ENCODE measurements at places on chromosomes 13 and 19. TPM values are rescaled to one million over a fixed set of nuclear protein-coding genes. Genes with fewer than 3 reads are reported as not detected.

The PODNL1 gene
- 1.4 TPM for total RNA-seq

GRCh38 chr19:18717601-18718000 is 34.1 kb downstream of the CRTC1 start:
- H3K4me3 ChIP-seq = no peak overlapping the region
- no peaks in the 10 kb centered on the region for H3K4me1 ChIP-seq
- H3K27ac ChIP-seq = no peak overlapping the region
- no peaks in the 10 kb centered on the region for H3K27me3 ChIP-seq
- DNase-seq = no peak
- H3K36me3 ChIP-seq = no peaks in the 10 kb centered on the region

DNA sequence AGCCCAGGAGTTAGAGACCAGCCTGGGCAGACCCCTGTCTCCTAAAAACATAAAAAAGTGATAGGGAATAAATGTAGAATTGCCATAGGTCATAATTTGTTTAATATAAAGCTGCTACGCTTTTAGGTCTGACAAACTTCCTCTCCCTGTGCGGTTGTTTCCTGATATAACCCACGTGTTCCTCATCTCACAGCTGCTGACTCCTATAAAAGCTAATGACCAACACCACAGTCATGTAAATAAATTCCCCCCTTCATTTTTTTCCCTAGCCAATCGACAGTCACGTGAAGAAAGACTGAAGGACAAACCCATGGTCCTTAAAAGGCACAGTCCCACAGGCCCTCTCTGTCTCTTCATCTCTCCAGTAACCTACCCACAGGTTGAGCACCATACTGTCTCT is 27.5 kb downstream of the ZNF266 start:
- no peak overlapping the region for H3K4me3 ChIP-seq
- H3K36me3 ChIP-seq = no peaks in the 10 kb centered on the region
- no peak overlapping the region for H3K27ac ChIP-seq
- no peaks in the 10 kb centered on the region for H3K4me1 ChIP-seq
- H3K27me3 ChIP-seq = no peaks in the 10 kb centered on the region

- no peaks in the 10 kb centered on the region for H3K36me3 ChIP-seq
- no peaks in the 10 kb centered on the region for H3K27me3 ChIP-seq
- no peak for DNase-seq
- H3K4me1 ChIP-seq = peaks cover 2% of the 10 kb centered on the region
These were observed at the start of gene FGF14 for GRCh38 chr13:102401766-102402165. TSS of gene FGF14 (minus strand) at chr13:102402048.

DNA sequence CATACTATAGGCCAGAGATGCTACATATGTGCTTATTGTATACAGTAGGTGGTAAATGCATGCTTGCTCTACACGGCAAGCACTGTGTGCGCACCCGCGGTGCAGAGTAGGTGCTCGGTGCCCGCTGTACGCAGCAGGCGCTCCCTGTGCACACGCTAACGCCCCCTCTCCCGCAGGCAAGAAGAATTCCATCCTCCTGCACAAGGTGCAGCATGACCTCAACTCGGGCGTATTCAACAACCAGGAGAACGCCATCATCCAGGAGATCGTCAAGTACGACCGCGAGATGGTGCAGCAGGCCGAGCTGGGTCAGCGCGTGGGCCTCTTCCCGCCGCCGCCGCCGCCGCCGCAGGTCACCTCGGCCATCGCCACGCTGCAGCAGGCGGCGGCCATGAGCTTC is 17.7 kb downstream of the POLRMT start:
- H3K4me1 ChIP-seq = peaks cover 5% of the 10 kb centered on the region
- no peaks in the 10 kb centered on the region for H3K36me3 ChIP-seq
- H3K27me3 ChIP-seq = no peaks in the 10 kb centered on the region
- H3K27ac ChIP-seq = no peak overlapping the region
- H3K4me3 ChIP-seq = no peak overlapping the region

DNA sequence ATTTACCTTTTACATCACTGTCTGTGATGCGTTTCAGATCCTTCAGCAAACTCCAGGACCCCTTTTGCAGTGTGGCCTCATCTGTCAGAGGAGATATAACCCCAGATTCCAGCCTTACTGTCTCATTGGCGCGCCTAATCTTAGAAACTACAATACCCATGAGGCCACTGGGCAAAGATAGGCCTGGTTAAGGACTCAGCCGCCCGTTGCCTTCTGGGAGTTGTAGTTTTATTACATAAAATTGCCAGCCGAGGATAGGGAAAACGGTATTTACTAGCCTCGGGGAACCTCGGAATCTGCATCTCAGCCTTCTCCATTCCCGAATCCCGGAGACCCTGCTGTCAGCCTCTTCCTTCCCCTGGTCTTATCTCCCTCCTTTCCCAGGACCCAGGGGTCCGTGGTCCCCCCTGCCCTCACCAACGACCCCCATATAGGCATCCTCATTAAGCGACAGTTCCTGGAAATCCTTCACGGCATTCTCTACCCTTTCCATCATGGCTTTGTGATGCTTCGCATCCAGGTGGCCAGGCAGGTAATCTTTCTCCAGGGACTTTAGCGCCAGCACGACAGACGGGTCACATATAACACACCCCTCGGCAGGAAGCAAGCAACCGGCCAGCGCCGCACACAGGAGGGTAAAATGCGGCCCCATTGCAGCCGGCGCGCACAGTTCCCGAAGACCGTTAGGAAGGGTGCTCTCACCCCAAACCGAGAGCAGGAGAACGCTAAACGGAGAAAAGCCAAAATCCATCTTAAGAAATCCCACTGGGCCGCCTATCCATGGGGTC is 1.3 kb downstream of the IZUMO1 start:
- H3K36me3 ChIP-seq = no peaks in the 10 kb centered on the region
- H3K4me1 ChIP-seq = peaks cover 2% of the 10 kb centered on the region
- no peaks in the 10 kb centered on the region for H3K27me3 ChIP-seq
- no peak overlapping the region for H3K27ac ChIP-seq
- H3K4me3 ChIP-seq = no peak overlapping the region
- DNase-seq = no peak

DNA sequence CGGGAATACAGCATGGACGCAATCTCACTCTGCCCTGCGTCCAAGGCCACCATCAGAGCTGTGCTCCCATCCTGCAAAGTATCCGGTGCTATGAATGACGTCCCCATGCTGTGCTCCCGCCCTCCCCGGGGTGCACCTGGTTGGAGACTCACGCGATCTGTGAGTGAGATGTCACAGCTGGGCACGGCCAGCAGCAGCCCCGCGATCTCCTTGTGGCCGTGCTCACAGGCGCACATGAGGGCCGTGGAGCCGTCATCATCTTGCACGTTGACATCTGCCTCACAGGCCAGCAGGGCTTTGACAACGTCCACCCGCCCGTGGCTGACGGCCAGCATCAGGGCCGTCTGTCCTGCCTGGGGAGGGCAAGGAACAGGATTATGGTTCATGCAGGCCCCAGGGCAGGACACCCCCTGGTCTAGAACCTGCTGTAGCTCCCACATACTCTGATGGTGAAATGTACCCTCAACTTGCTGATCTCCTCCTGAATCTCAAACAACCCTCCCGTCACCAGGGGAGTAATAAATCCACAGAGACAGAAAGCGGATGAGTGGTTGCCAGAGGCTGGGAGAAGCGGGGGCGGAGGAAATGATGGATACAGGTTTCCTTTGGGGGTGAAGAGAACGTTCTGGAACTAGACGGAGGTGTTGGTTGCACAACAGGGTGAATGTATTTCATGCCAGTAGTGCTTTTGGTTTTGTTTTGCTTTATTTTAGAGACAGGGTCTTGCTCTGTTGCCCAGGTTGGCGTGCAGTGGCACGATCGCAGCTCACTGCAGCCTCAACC is 14.5 kb upstream of the SPC24 start:
- H3K36me3 ChIP-seq = no peaks in the 10 kb centered on the region
- H3K4me1 ChIP-seq = peaks cover 10% of the 10 kb centered on the region
- H3K27me3 ChIP-seq = no peaks in the 10 kb centered on the region

DNA sequence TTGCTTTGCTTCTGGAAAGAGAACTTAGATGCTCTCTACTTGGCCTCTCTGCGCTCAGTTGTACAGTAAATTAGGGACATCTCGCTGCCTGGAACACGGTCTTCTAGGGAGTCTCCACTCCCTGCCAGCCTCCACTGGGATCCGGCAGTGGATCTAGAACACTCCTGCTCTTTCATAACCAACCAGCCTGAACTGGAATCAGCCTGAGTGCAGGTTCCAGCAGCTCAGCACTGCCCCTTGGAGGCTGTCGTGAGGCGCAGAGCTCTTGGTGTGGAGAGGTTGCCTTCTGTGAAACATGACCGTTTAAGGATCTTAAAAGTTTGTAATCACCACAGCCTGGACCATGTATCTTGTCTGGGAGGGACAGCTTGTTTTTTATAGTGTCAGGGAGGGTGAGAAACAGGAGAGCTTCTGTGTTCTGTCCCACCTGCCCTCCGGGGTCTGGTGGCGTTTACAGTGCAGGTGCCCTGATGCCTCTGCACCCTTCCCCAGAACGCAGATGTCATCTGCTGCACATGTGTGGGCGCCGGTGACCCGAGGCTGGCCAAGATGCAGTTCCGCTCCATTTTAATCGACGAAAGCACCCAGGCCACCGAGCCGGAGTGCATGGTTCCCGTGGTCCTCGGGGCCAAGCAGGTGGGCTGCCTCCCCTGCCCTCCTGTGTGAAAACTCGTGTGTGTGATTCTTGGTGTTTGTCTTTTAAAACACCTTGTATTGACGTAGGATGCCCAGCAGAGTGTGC is 24.8 kb downstream of the UPF1 start:
- DNase-seq = no peak
- no peaks in the 10 kb centered on the region for H3K27me3 ChIP-seq
- no peaks in the 10 kb centered on the region for H3K4me1 ChIP-seq
- no peak overlapping the region for H3K4me3 ChIP-seq

GRCh38 chr19:30226464-30227011 is 145.6 kb upstream of the ZNF536 start:
- no peak for DNase-seq
- H3K27me3 ChIP-seq = no peaks in the 10 kb centered on the region
- peaks cover 13% of the 10 kb centered on the region for H3K4me1 ChIP-seq
- H3K4me3 ChIP-seq = peak overlapping the region; percentile 22
- no peaks in the 10 kb centered on the region for H3K36me3 ChIP-seq
- H3K27ac ChIP-seq = no peak overlapping the region

DNA sequence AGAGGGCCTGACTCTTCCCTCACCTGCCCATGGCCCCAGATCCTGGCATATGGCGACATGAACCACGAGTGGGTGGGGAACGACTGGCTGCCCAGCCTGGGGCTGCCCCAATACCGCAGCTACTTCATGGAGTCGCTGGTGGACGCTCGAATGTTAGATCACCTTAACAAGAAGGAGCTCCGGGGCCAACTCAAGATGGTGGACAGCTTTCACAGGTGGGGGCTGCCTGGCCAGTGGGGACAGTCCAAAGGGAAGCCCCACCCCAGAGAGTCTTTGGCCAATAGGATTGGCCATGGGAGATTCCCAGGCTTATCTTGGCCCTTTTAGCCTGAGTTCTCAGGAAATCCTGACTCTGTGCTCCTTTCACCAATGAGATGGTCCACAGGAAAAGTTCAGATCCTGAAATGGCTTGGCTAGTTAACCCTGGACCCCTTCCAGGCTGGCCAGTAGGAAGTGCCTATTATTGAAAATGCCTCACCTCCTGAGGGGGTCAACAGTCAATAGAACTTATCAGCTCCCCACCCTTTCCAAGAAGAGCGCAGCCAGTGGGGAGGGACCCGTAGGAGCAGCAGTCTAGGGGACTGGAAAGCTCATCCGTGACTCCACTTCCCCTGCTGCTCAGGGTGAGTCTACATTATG is 7.0 kb downstream of the HRC start:
- H3K36me3 ChIP-seq = no peaks in the 10 kb centered on the region
- H3K27me3 ChIP-seq = no peaks in the 10 kb centered on the region
- no peak for DNase-seq
- H3K4me3 ChIP-seq = no peak overlapping the region

- no peaks in the 10 kb centered on the region for H3K27me3 ChIP-seq
- H3K27ac ChIP-seq = no peak overlapping the region
- DNase-seq = no peak
- no peaks in the 10 kb centered on the region for H3K36me3 ChIP-seq
These were observed 13.2 kb upstream of the PSPC1 start for GRCh38 chr13:19795956-19796355.

- no peaks in the 10 kb centered on the region for H3K4me1 ChIP-seq
- no peak overlapping the region for H3K27ac ChIP-seq
- no peaks in the 10 kb centered on the region for H3K36me3 ChIP-seq
- no peaks in the 10 kb centered on the region for H3K27me3 ChIP-seq
- H3K4me3 ChIP-seq = no peak overlapping the region
These were observed 19.3 kb upstream of the SDHAF1 start for GRCh38 chr19:35975608-35976214.

GRCh38 chr19:35176181-35176570 is 21.6 kb downstream of the FXYD5 start:
- H3K27ac ChIP-seq = no peak overlapping the region
- H3K4me1 ChIP-seq = no peaks in the 10 kb centered on the region
- no peaks in the 10 kb centered on the region for H3K27me3 ChIP-seq

GRCh38 chr13:46350003-46350402 is 37.0 kb downstream of the RUBCNL start:
- no peak overlapping the region for H3K4me3 ChIP-seq
- no peak overlapping the region for H3K27ac ChIP-seq
- no peak for DNase-seq
- no peaks in the 10 kb centered on the region for H3K4me1 ChIP-seq

- DNase-seq = no peak
- H3K4me1 ChIP-seq = no peaks in the 10 kb centered on the region
- H3K36me3 ChIP-seq = no peaks in the 10 kb centered on the region
- H3K4me3 ChIP-seq = no peak overlapping the region
- H3K27ac ChIP-seq = no peak overlapping the region
- no peaks in the 10 kb centered on the region for H3K27me3 ChIP-seq
These were observed 733.5 kb upstream of the SGCG start for GRCh38 chr13:22447132-22447886.

- no peak overlapping the region for H3K4me3 ChIP-seq
- no peak overlapping the region for H3K27ac ChIP-seq
- DNase-seq = no peak
These were observed 32.8 kb downstream of the SLC15A1 start for GRCh38 chr13:98719527-98720250.

- H3K4me3 ChIP-seq = peak overlapping the region; percentile 72
- no peaks in the 10 kb centered on the region for H3K36me3 ChIP-seq
- H3K4me1 ChIP-seq = peaks cover 6% of the 10 kb centered on the region
- H3K27me3 ChIP-seq = no peaks in the 10 kb centered on the region
These were observed 1.6 kb downstream of the MEX3D start for GRCh38 chr19:1566392-1567115.

GRCh38 chr19:2611483-2612464 is 90.7 kb downstream of the GNG7 start:
- no peak for DNase-seq
- H3K4me1 ChIP-seq = no peaks in the 10 kb centered on the region
- H3K36me3 ChIP-seq = no peaks in the 10 kb centered on the region

GRCh38 chr13:111239764-111240670 is 80.4 kb upstream of the TEX29 start:
- no peak overlapping the region for H3K4me3 ChIP-seq
- no peaks in the 10 kb centered on the region for H3K27me3 ChIP-seq

- H3K36me3 ChIP-seq = no peaks in the 10 kb centered on the region
- H3K4me3 ChIP-seq = no peak overlapping the region
- DNase-seq = peak; percentile 76
- no peak overlapping the region for H3K27ac ChIP-seq
- H3K27me3 ChIP-seq = no peaks in the 10 kb centered on the region
- no peaks in the 10 kb centered on the region for H3K4me1 ChIP-seq
These were observed 16.1 kb upstream of the USP29 start for GRCh38 chr19:57103573-57104277.
